Suprapubic skin (tissue), 4 donors: ENCODE measurements at places on chromosomes 13 and 19. TPM values are rescaled to one million over a fixed set of nuclear protein-coding genes. Genes with fewer than 3 reads are reported as not detected.

Gene NXNL1
- total RNA-seq, result not detected

Gene TMEM150B
- not detected for total RNA-seq

Gene TBXA2R
- 0.32 TPM for total RNA-seq

Gene GPR4
- 2.4 TPM for total RNA-seq

Gene CBY2
- total RNA-seq, result not detected

Gene RGS9BP
- total RNA-seq, result 3.8 TPM

Gene PRTN3
- total RNA-seq, result not detected

Gene KIR3DL2
- not detected for total RNA-seq

Gene GDF15
- total RNA-seq, result 0.89 TPM

Gene ZNF71
- total RNA-seq, result 15.9 TPM

Gene ELSPBP1
- total RNA-seq, result not detected

- no peak for DNase-seq
- H3K36me3 ChIP-seq, result no peaks in the 10 kb centered on the region
- peaks cover 30% of the 10 kb centered on the region for H3K27me3 ChIP-seq
- no peaks in the 10 kb centered on the region for H3K4me1 ChIP-seq
Observed at GRCh38 chr19:30656520-30657100, 284.4 kb downstream of the ZNF536 start.

DNA sequence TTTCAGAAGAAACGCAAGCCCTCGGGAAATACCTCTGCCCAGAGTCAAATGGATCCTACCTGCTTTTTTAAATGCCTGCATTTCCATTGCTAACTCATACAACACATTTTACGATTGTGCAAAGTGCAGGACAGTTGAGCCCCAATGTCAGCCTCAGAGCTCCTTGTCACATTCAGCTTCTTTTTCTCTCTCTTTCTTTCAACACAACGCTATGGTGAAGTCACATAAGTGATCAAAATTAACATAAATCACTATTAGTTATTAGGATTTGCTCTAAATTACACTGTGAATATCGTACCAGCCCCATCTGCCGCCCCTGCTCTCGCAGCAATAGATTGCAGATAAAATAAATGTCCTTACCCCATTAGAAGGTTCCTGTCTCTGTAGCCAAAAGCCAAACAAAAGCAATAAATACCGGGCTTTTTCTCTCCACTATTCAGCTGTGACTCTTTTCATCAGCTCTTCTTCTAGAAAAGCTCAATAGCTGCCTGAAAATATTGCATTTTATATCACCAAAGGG, 8.8 kb downstream of the POU4F1 start:
- H3K36me3 ChIP-seq, result no peaks in the 10 kb centered on the region
- no peak overlapping the region for H3K27ac ChIP-seq
- H3K27me3 ChIP-seq, result peaks cover 99% of the 10 kb centered on the region
- DNase-seq, result no peak
- no peak overlapping the region for H3K4me3 ChIP-seq
- H3K4me1 ChIP-seq, result peaks cover 20% of the 10 kb centered on the region

- H3K27ac ChIP-seq, result peak overlapping the region; percentile 89
- peaks cover 42% of the 10 kb centered on the region for H3K36me3 ChIP-seq
- H3K4me3 ChIP-seq, result peak overlapping the region; percentile 94
- no peak for DNase-seq
- peaks cover 29% of the 10 kb centered on the region for H3K4me1 ChIP-seq
- H3K27me3 ChIP-seq, result no peaks in the 10 kb centered on the region
Observed at GRCh38 chr19:17860331-17860992, 752 bp downstream of the RPL18A start.

- no peak for DNase-seq
- peaks cover 24% of the 10 kb centered on the region for H3K4me1 ChIP-seq
- peak overlapping the region; percentile 45 for H3K4me3 ChIP-seq
- H3K27ac ChIP-seq, result no peak overlapping the region
Observed at GRCh38 chr19:4584670-4585460, 25.4 kb upstream of the SEMA6B start.

GRCh38 chr13:49248622-49249002, 887 bp downstream of the CDADC1 start:
- no peak for DNase-seq
- H3K4me3 ChIP-seq, result peak overlapping the region; percentile 98
- peak overlapping the region; percentile 93 for H3K27ac ChIP-seq

GRCh38 chr13:35140321-35140720, 198.3 kb downstream of the NBEA start:
- H3K4me3 ChIP-seq, result no peak overlapping the region
- no peaks in the 10 kb centered on the region for H3K36me3 ChIP-seq
- DNase-seq, result no peak

DNA sequence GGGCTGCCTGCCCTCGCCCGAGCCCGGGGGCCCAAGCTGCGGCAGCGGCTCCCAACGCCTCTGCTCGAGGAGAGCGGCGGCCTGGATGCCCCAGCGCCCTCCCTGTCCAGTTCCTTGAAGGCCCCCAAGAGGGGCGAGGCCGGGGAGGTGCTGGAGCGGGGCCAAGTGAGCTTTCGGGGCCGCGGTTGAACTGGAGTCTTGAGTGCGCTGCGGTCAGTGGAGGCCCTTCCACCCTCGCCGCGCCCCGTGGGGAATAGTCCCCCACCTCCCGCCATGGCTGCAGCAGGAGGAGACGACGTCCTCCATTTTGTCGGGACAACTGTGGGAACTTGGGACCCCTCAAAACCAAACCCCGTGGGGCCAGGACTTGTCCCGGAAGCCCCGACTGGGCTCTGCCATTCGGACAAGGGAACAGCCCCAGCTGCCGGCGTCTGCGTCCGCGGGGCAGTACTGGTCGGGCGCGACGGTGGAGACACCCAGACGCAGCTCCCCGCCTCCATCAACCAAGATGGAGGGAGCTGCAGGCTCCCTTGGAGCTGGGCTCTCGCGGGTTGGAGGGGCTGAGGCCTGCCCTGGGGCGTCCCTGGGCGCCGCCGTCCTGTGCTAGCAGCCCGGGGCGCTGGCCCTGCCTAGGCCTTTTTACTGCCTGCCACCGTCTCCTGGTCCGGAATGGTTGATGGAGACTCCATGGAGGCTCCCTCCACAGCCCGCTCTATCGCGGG, 736 bp upstream of the ZMYM5 start:
- H3K27ac ChIP-seq, result peak overlapping the region; percentile 99
- peak; percentile 89 for DNase-seq
- no peaks in the 10 kb centered on the region for H3K36me3 ChIP-seq

GRCh38 chr13:20482275-20482761, 43.3 kb downstream of the CRYL1 start:
- H3K27me3 ChIP-seq, result no peaks in the 10 kb centered on the region
- no peak for DNase-seq
- no peak overlapping the region for H3K27ac ChIP-seq

- H3K27me3 ChIP-seq, result no peaks in the 10 kb centered on the region
- no peak overlapping the region for H3K4me3 ChIP-seq
- H3K4me1 ChIP-seq, result no peaks in the 10 kb centered on the region
Observed at GRCh38 chr13:99335603-99336002, 28.4 kb upstream of the GPR183 start.

- H3K4me3 ChIP-seq, result no peak overlapping the region
- DNase-seq, result no peak
- peaks cover 3% of the 10 kb centered on the region for H3K4me1 ChIP-seq
Observed at GRCh38 chr13:49670828-49671227, 20.5 kb downstream of the EBPL start.

DNA sequence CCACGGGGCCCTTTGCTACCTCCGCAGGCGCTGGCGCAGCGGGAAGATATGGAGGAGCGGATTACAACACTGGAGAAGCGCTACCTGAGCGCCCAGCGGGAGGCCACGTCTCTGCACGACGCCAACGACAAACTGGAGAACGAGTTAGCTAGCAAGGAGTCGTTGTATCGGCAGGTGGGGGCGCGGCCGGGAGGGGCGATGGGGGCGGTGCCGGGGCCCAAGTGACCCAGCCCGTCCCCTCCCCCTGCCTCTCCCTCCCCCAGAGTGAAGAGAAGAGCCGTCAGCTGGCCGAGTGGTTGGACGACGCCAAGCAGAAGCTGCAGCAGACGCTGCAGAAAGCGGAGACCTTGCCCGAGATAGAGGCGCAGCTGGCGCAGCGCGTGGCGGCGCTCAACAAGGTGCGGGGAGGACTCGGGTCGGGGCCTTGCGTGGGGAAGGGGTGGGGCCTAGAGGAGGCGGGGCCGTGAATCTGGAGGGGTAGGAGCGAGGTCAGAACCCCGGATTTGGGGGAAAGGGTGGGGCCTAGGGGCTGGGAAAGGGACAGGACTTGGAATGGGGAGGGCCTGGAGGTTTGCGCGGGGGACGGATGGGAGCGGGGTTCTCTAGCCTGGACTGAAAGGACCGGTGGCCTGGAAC, 13.7 kb downstream of the PPFIA3 start:
- peaks cover 37% of the 10 kb centered on the region for H3K4me1 ChIP-seq
- no peak overlapping the region for H3K27ac ChIP-seq
- H3K4me3 ChIP-seq, result peak overlapping the region; percentile 33
- DNase-seq, result no peak
- no peaks in the 10 kb centered on the region for H3K27me3 ChIP-seq

- H3K27ac ChIP-seq, result peak overlapping the region; percentile 40
- peaks cover 15% of the 10 kb centered on the region for H3K4me1 ChIP-seq
- H3K27me3 ChIP-seq, result peaks cover 7% of the 10 kb centered on the region
- DNase-seq, result no peak
- no peaks in the 10 kb centered on the region for H3K36me3 ChIP-seq
- peak overlapping the region; percentile 59 for H3K4me3 ChIP-seq
Observed at GRCh38 chr13:33015241-33015668, 968 bp upstream of the KL start.

- no peaks in the 10 kb centered on the region for H3K36me3 ChIP-seq
- no peak for DNase-seq
- H3K27ac ChIP-seq, result no peak overlapping the region
- H3K4me1 ChIP-seq, result peaks cover 20% of the 10 kb centered on the region
Observed at GRCh38 chr19:3041327-3041726, 12.2 kb upstream of the TLE2 start.

- H3K4me3 ChIP-seq, result no peak overlapping the region
- H3K27ac ChIP-seq, result no peak overlapping the region
- H3K4me1 ChIP-seq, result no peaks in the 10 kb centered on the region
- DNase-seq, result no peak
- no peaks in the 10 kb centered on the region for H3K27me3 ChIP-seq
Observed at GRCh38 chr13:71021825-71022422, 845.1 kb downstream of the DACH1 start.

DNA sequence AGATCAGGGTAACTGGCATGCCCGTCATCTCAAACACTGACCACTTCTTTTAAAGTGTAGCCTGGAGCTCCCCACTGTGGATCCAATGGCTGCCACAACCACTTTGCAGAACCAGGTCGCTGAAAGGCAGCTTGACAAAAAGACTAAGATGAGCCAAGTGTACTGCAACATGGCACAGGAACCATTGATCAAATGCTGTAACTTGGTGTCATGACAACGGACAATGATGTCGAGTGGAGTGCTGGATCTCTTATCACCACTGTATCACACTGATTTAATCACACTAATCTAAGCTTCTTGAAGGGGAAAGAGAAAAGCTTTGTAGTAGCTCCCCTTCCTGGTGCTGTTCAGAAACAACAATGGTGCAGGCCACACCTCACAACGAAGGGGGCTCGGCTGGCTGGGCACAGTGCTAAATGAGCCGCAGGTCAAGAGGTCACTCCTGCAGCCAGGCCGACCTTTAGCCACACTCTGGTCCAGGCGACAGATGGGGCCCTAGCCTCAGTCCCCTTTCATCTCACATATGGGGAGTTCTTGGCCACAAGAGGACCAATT, 2.2 kb upstream of the TNFRSF19 start:
- no peaks in the 10 kb centered on the region for H3K27me3 ChIP-seq
- no peak for DNase-seq
- H3K4me3 ChIP-seq, result no peak overlapping the region
- no peaks in the 10 kb centered on the region for H3K36me3 ChIP-seq
